ENCODE measurements at places on chromosomes 4 and X. TPM values are rescaled to one million over a fixed set of nuclear protein-coding genes. Genes with fewer than 3 reads are reported as not detected.

GRCh38 chr4:2928242-2929176, 34.7 kb downstream of the NOP14 start:
- no peak for DNase-seq

DNA sequence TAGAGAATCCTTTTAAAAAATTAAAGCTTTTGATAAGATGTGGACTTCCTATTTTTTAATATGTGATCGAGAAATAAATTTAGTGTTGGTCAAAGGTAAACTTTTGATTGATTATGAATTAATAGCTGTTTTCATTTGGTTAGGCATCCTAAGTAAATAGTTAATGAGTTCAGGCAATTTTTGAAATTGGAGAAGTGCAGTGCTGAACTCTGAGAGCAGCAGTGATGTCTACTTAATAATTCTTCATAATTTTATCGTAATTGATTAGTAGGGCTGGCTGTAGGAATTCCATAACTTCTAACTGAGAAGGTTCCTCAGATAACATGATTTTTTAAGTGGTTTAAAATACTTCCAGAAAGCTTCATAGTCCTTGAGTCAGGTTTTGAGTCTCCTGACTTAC, 1.5 kb downstream of the MND1 start:
- DNase-seq = no peak

GRCh38 chr4:71607780-71608677, 175.8 kb downstream of the GC start:
- peak; percentile 6 for DNase-seq

DNA sequence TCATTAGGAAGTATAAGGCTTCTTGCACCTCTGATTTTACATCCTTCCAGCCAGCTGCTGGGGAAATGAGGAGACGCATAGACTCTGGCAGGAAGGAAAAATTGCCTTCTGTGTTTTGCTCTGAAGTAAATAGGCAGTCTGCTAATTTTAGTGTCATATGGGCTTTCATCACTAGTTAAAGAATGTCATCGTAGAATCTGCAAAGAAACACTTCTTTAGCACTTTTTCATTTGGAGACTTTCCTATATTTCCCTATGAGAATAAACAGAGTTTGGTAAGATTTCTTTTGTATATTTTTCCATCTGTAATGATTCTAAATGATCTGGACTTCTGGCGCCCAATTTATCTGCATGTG, 3.3 kb downstream of the ADGRL3 start:
- no peak for DNase-seq

DNA sequence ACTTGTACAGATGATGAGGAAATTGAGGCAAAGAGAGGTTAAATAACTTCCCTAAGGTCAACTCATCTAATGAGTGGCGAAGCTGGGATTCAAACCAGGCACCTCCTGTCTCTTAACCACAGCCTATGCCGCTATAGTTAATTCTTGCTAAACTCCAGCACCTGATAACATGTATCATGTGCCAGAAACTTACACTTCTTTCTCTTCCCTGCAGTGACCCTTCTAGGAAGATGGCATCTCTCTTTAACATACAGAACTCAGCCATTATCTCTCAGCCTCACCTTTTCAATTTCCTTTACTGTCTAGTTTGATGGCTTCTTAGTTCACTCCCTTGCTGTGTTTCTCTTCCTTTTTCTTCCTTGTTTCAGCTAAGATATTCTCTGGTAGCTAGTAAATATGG, 2.5 kb downstream of the VBP1 start:
- DNase-seq = no peak

DNA sequence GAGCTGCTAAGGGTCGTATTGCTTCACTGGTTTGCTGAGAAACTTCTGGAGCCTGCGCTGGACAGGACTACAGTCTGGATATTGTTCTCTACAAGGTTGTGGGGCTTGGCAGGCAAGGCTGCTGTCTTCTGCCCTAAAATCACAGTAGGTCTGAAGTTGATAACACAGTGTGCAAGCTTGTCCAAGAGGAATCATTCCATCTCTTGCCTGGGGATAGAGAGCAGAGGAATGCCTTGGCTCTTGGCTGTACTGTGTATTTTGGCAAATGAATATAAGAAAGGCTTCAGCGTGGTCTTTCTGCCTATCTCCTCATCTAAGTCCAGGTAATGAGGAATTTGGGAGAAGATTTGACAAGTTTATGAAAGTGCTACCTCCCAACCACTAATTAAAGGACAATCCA, 9.4 kb upstream of the RASL11B start:
- DNase-seq = no peak

DNA sequence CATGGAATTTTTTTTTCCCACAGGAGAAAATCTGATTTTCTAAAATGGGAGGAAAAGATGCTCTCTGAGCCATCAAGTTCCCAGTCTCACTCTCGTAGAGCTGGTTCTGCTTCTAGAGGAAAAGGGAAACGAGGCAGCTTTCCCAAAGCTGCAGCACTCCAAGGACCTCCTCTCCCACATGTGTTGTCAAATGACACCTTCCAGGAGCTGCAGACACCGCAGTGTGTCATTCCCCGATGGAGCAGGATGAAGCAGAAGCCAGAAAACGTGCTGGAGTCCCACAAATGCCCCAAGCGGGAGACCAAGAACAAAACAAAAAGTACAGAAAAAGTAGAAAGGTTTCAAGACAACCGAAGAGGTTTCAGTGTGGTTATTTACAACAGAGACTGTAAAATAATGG, 348.1 kb downstream of the ARHGAP10 start:
- DNase-seq = no peak

CXCL9 gene
- total RNA-seq = not detected

FABP2 gene
- not detected for total RNA-seq

HMGN5 gene
- 0.83 TPM for total RNA-seq

SSX2B gene
- total RNA-seq = not detected

CD38 gene
- total RNA-seq = not detected

RAI2 gene
- total RNA-seq = not detected

UCP1 gene
- total RNA-seq = not detected

All from IMR-90 (cell line).